ENCODE measurements at places on chromosomes 2 and 18.

- DNase-seq = no peak
Observed at GRCh38 chr2:202149936-202150335, 76.9 kb downstream of the KIAA2012 start.

- DNase-seq = no peak
Observed at GRCh38 chr2:122999258-122999657, 1025.8 kb upstream of the CNTNAP5 start.

DNA sequence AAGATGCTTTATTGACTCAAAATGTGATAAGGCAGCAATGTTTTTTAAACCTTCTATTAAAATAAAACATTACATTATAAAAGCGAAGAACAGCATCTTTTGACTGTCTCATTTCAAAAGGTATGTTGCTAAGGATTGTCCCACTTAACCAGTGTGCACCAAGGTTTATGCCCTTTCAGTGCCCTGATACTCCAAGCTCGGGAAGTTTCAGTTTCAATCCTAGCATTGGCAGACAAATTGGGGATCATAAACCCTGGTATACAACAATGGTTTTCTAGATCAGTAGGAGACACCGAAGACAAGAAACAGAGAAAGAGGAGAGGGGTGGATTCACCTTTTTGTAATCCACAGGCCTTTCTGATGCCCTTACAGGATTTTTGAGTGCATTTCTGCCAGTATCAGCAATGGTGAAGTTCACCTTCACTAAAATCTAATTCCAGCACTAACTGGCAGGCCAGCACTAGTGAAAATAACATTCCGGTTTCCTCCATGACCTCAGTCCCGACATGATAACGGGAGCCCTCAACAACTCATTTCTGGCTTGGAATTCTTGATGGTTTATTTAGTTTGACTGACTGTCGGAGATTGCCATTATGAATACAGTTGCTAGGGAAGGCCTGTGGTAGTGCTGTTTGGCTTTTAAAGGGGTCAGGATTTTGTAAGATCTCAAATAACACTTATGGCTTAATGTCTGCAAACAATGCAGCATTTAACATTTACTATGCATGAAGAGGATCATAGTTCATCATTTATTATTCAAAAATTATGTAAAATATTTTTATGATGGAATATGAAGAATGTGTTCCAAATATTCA is 33.3 kb upstream of the FIGN start:
- no peak for DNase-seq

GRCh38 chr2:47485177-47485576 is 82.2 kb downstream of the MSH2 start:
- DNase-seq = no peak

DNA sequence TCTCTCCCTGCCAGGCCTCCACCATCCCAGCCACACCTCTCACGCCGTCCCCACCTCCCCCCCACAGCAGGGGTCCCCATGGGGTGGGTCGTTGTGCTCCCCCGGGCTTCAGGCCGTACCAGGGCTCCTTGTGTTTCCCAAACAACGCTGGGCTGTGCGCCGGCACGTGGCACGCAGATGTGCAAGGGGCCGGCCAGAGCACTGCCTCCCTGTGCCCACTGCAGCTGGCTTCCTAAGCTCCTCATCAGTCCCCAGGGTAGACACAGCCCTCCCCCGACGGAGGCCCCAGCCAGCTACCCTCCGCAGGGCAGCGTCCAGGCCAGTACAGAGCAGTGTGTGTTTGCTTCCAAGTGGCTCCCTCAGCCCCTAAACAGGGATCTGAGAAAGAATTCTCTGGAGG is 34.0 kb downstream of the BIN1 start:
- no peak for DNase-seq
